ENCODE measurements at places on chromosomes 6 and 20. TPM values are rescaled to one million over a fixed set of nuclear protein-coding genes. Genes with fewer than 3 reads are reported as not detected.

DNA sequence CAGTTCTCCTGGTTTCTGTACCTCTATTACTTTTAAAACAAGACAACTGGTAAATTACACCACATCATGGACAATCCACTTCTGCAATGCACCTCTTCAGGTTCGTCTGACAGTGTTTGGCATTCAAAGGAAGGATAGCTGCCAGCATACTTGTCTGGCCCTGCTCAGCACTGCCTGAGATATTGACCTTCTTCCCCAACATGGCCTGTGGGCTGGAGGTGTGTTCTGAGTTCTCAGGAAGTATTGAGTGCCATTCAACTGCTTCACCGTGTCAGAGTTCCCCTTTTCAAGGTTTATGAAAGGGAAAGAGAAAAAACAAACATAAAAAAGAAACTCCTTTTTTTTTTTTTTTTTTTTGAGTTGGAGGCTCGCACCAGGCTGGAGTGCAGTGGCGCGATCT lies 267.9 kb upstream of the SASH1 start:
- no peak for DNase-seq

GRCh38 chr6:165760126-165760802 lies 97.2 kb upstream of the PDE10A start:
- DNase-seq, result no peak

GRCh38 chr6:144847916-144848315 lies 562.8 kb downstream of the UTRN start:
- no peak for DNase-seq

DNA sequence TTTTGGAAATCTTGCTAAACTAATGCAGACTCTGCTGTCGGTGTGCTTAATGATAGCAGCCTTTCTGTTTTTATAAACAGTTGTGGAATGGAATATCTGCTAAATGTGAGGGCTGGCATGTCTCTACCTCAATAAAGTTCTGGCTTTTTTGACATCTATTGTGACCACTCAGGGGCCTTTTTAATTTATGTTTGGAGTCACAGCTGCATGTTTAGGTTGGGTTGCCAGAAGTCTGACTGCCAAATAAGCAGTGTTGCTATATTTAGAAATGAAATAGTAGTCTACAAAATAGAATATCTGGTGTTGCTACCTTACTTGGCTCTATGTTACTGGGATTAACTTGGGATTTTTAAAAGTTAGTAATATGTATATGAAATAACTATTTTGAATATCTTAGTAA lies 125.1 kb upstream of the LOC128125822 start:
- no peak for DNase-seq

DNA sequence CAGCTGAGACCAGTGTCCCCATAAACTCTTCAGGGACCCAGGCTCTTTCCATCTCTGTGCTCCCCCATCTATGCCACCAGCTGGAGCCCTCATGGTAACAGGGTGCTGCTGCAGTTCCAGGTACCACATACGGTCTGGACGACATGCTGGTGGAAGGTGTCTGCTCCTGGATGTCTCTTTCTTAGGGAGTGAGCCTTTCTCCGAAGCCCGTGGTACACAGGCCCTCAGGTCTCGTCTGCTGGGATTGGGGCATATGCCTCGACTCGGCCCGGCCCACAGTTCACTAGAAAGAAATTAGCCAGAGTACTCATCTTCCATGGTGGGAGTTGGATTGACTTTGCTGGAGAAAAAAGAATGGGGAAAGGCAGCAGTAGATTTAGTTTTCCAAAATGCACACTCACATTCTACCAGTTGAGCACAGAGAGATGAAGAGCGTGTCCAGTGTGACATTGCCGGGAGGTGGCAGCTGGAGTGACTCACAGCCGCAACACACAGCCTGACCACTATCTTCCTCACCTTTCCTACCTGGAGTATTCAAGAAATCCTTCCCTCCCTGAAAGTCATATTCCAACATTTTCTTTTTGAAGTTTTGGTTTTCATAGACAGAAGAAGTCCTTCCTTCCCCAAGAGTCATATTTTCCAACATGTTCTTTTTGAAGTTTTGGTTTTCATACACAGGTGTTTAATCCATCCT lies 18.6 kb upstream of the SPO11 start:
- DNase-seq, result no peak

DNA sequence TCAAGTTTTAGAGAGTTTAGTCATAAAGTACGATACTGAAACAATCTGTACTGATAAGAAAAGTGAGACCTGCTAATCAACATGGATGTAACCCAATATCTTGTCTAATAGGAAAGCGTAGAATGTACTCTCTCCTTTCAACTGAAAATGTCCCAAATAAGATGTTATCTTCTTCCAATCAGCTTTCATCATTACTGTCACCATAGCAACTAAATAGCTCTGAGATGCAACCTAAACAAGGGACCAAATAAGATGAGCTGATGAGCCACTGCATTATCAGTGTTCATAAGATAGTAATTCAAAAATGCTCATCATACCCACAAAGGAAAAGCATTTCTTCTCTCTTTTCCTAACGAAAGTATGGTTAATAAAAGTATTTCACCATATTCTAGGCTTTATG lies 1108.3 kb upstream of the MAP3K7 start:
- DNase-seq, result no peak

DNA sequence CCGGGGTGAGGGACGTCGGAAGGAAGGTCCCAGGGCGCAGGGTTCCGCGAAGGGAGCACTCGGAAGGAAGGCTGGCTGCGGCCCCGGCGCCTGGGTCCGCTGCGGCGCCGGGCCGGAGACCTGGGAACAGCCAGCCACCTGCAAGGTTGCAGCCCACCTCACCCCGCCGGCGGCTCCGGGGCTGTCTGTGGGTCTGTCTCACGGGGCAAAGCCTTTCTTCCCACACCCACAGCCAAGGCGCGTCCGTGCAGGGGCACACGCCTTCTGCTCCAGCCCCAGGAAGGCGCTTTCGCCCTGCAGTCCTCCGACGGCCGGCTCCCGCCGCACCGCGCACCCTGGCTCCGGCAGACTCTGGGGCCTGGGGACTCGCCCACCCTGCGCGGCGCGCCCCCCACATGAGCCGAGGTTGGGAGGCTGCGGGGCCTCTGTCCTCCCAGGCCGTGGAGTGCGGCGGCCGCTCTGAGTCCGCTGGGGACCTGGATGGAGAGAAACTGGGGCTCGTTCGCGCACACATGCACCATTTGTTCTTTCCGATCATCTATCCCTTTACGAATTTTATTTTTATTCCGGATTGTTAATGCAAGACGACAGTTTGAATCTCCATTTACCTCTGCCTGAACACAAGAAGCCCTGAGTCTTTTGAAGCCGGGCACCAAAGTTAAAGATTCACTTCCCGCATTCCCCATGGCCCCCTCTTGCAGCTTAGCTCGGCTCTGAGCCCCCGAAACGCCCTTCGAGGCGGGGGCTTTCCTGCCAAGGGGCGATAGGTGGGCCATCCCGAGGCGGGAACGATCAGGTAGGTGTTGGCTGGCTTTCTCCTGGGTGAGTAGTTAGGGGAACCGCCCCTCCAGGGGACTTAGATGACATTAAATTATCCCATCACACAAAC lies 4.5 kb upstream of the FOXC1 start:
- DNase-seq, result no peak

DNA sequence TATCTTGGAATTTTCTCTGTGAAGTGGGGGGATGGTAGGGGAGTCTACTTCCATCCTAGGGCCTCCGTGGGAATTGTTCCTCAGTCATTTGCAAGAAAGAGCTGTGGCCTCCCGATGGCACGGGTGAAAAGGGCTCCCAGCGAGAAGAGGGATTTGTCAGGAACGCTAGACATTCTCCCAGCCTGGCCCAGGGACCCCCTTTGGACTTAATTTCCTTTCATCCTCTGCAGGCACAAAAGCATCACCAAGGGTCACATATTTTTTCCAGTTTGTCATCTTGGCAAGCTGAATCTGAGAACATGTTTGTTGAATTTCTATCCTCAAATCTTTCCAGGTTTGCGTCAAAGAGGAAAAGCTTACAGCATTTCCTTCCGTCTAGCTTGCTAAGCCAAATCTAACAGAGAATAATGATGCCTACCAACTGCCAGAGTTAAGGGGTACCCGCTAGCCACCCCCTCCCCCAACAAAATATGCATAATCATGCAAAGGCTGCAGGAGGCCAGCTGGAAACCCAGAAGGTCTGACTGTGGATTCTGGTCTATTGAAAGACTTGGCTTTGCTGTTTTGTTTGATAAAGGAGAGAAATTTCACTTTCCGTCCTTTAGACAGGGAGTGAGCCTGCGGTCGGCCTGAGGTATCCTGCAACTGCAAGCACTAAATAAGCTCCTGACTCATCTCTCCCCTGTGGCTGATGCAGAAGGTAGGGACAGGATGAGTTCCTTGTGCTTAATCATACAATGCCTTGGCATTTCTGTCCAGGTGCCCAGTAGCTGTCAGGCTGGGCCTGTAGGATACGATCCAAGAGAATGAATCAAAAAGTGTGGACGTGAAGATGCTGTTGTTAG lies 23.1 kb downstream of the PSMG4 start:
- no peak for DNase-seq

DNA sequence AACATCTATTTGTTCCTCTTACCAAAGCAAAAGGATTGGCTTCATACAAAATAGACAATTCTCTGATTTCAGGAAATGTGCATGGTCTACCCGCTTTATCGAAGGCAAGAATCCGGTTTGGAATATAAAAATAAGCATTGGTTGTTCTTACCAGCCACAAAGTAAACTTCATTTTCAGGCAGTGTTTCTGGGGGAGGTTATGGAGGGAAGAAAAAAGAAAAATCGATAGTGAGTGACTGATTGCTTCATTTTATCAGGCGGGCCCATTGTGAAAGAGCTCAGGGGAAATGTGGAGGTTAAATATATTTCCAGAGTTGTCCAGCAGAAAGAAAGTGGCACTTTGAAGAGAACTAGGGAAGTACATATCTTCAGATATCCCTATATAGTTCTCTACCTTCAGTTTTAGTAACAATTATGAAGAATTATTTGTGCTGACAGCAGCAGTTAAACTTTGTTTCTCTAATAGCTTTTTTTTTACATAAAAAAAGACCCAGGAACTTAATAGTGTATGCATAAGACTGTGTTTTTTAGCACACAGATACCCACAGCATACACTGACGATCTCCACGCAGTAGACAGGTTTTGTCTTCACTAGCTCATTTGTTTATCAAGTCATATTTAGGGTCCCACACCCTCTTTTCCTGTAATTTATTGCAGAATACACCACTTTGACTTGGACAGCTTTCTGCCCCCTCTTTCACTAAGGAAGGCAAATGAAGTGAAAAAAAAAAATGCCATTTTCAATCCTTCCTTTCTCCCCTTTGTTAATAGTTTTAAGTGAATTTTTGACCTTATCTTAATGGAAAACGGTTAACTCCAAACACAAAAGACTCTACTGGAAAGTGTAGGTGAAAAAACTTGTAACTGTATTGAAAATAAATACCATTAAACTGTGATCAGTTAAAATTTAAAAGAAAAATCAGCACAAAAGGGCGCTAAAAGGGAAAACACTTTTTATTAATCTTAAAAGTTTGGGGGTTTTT lies 2.9 kb downstream of the POU3F2 start:
- DNase-seq, result no peak

- DNase-seq, result no peak
These were observed 427 bp downstream of the GINM1 start for GRCh38 chr6:149566410-149567193.

- DNase-seq, result no peak
These were observed 12.8 kb downstream of the FASTKD5 start for GRCh38 chr20:3146732-3147341.

- no peak for DNase-seq
These were observed 36.8 kb downstream of the PPP1R3G start for GRCh38 chr6:5121956-5122355.

DNA sequence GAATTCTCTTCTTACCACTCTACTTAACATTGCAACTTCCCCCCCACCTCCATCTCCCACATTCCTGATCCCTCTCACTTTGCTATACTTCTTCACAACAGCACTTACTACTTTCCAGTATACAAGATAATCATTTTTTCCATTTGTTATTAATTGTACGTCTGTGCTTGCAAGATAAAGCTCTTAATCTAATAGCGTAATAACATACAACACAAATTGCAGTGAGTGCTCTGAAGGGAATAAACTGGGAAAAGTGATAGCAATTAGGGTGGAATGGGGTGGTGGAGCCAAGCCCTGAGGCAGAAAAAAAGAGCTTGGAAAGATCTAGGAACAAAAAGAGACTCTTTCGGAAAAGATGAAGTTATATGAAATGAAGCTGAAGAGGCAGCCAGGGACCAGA lies 8.5 kb downstream of the CGAS start:
- no peak for DNase-seq

- DNase-seq, result no peak
These were observed 56.5 kb upstream of the RNF144B start for GRCh38 chr6:18330548-18331081.

DNA sequence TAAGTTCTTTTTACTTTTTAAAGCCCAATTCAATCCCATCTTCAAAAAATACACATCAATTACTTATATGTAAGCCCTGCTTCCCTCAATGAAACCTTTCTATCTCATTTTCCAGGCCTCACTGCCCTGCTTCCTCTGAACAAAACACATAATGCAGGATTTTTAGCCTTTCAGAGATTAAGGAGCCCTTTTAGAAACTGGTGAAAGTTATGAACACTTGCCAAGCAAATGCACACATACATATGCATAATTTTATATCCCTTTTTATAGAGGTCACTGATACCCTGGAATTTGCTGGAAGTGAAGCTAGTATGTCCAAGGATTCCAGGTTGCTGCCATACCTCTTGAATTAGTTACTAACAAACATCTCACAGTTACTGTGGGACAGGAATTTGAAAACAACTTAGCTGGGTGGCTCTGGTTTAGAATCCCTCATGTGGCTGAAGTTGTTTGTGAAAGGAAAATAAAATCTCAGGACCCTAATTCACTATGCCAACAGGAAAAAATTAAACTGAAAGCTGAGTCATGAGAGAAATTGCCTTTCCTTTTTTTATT lies 75.8 kb downstream of the UBE3D start:
- DNase-seq, result no peak

GRCh38 chr20:2221921-2222320 lies 73.9 kb upstream of the TGM3 start:
- DNase-seq, result no peak

DNA sequence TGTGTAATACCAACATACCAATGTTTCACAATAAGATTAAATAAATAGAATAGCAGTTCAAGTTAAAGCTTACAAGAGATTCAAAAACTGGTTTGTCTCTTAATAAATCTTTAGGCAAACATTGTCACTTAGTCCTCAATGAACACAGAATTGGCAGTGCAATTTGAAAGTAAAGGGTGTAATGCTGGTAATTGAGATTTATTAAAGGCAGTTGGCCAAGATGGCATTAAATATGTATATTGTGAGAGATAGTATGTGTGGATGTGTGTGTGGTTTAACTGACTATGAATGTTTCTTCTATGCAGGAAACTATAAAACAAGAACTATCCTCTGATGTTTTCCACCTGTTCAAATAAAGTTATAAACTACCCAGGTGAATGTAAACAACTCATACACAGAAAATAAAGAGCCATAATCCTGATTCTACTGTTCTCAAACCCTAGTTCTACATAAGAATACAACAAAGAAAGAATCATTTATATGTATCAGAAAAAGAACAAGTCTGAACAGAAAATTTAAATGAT lies 267.9 kb upstream of the PTCHD4 start:
- DNase-seq, result no peak

The SLC44A4 gene
- total RNA-seq, result 3.6 TPM

The TNNC2 gene
- not detected for total RNA-seq

The BMP2 gene
- 4.7 TPM for total RNA-seq

The PLCB1 gene
- total RNA-seq, result 5.2 TPM

Data from esophagus squamous epithelium (tissue), 5 donors.